ENCODE measurements at places on chromosomes 2 and 18. TPM values are rescaled to one million over a fixed set of nuclear protein-coding genes. Genes with fewer than 3 reads are reported as not detected.

GRCh38 chr2:147355706-147356105 is 489.1 kb upstream of the ACVR2A start:
- DNase-seq, result no peak

GRCh38 chr18:55998801-55999385 is 410.9 kb upstream of the TCF4 start:
- DNase-seq, result no peak

VWA3B gene
- total RNA-seq, result not detected

DNA sequence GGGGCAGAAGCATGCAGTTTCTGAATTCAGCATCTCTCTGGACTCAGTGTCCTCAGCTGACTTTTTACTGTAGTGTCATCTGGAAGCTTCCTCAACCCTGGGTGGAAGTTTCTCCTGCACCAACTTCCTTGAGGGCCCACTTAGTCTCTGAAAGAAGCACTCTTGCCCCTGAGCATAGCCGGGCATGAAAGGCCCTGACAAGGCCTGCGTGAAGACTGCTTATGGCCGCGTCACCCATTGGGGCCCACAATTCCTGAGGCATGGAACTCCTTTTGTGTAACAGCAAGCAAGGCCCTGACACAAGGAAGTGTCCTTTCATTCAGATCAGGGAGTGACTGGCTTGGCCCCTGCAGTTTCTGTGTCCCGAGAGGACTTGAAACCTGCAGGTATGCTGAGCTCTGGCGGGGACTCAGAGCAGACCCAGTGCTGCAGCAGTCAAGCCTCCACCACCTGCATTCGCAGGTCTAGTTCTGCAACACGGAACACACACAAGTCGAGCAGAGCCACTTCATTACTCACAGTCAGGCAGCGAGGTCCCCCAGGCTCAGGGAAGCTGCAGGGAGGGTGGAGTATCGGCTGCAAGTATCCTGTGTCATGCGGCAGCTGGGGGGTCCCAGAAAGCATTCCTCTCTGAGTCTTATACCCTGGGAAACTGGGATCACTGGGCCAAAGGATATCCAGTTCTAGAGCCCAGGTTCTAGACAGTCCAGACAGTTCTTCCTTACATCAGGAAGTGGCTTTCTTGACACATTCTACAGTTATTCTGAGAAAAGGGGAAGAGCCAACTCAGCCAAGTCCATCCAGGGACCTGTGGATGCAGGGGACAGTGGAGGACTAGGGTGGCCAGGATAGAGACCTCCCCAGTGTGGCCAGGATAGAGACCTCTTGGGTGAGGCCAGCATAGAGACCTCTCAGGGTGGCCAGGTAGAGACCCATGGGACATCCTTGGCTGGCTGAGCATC is 35.6 kb upstream of the PRLH start:
- DNase-seq, result no peak

DNA sequence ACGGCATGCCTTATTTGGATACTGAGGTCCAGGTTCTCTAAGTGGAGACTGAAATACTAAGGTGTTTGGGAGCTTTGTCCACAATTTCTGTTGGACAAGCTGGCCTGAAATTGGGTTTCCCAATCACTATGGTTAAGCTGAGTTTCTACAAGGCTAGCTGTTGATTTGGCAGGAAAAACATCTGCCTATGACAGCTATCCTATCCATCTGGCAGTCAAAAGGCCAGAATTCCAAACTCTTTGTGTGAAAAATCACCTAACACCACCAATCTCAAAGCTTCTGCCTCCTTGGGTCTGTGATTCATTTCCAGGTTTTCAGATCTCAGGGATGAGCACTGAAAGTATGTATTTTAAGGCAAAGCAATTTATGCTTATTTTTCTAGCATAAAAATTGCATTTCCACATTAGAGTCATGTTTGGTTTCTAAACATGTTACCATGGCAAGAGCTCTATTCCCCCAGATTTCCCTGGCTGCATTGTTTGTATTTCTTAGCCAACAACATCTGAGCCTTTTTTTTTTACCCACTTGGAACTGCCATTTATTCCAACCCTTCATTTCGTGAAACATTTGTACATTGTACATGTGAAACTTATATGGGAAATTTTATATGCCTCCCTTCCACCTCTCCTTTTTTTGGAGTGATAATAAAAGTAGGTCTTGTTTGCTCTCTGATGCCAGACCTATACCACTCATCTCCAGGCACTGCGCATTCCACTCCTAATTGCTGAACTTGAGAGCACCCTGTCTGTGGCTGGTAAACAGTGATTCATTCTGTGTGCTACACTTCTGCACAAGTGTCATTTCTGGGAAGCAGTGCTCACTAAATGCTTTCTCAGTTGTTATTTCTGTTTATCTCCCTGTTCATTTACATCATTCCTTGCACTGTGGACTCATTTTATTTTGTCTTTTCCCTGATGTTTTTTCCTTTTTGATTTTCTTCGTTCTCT is 15.9 kb upstream of the CCDC85A start:
- no peak for DNase-seq

IL1B gene
- total RNA-seq, result 11.7 TPM

GRCh38 chr2:70525032-70525431 is 28.6 kb downstream of the TGFA start:
- DNase-seq, result no peak

- no peak for DNase-seq
Measured at GRCh38 chr2:127313406-127313805, 19.5 kb upstream of the ERCC3 start.

TYMS gene
- total RNA-seq, result 0.50 TPM

DNA sequence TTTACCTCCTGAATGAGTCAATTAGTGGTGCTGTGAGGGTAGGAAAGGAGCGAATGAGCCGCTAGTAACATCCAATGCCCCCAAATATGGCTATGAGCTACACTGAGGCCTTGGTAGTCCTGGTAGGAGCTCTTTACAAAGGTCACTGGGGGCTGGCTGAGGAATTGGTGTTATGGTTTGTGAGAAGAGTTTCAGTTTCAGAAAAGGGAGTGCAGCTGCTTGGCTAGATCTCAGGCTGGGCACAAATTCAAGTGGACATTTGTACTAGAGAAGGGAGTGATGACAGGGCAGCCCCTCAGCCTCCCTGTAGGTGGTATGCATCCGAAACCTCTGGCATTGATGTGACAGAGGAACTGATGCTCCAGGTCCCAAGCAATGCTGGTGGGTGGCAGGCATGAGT is 13.9 kb upstream of the PAIP2B start:
- no peak for DNase-seq

DNA sequence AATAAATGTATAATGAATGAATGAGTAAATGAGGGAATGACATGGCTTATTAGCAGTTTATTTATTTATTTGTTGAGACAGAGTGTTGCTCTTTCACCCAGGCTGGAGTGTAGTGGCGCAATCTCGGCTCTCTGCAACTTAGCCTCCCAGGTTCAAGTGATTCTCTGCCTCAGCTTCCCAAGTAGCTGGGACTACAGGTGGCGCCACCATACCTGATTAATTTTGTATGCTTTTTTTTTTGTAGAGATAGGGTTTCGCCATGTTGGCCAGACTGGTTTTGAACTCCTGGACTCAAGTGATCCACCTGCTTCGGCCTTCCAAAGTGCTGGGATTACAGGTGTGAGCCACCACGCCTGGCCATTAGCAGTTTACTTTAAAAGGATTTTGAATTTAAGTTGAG is 100.3 kb upstream of the CAVIN2 start:
- DNase-seq, result no peak

GRCh38 chr18:63138436-63139340 is 180.9 kb downstream of the BCL2 start:
- DNase-seq, result no peak

GRCh38 chr2:86015006-86015405 is 90.7 kb downstream of the POLR1A start:
- DNase-seq, result peak; percentile 1

DNA sequence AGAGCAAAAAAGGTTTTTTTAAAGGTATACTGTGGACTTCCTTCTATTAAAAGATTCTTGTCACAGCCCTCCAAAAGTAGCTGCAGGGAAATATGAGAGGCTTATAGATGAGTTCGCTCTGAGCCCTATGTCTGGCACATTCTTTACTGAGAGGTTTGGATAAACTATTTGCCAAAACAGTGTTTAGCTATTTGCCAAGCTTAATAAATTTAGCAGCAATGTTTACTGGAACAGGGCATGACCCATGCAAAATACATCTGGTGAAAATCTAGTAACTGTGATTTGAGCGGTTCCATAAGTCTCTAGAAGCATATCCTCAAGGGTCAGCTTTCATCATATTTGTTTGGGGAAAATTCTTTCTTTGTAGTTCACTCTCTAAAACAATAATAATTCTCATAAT is 1696.7 kb upstream of the PIK3C3 start:
- DNase-seq, result no peak

RAX gene
- total RNA-seq, result not detected

- DNase-seq, result peak; percentile 42
Measured at GRCh38 chr2:38720613-38721241, 30.4 kb downstream of the SRSF7 start.

ZNF519 gene
- total RNA-seq, result 9.0 TPM

ALLC gene
- not detected for total RNA-seq

GRCh38 chr2:136487421-136487820 is 277.9 kb upstream of the THSD7B start:
- DNase-seq, result no peak

DNA sequence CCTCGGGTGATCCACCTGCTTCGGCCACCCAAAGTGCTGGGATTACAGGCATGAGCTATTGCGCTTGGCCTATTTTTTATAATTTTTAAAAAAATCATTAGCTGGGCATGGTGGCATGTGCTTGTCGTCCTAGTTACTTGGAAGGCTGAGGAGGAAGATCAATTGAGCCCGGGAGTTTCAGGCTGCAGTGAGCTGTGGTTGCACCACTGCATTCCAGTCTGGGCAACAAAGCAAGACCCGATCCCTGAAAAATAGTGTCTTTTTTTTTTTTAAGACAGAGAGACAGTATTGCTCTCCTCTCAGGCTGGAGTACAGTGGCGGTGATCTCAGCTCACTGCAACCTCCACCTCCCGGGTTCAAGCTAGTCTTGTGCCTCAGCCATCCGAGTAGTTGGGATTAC is 4.8 kb downstream of the SSB start:
- DNase-seq, result no peak

DNA sequence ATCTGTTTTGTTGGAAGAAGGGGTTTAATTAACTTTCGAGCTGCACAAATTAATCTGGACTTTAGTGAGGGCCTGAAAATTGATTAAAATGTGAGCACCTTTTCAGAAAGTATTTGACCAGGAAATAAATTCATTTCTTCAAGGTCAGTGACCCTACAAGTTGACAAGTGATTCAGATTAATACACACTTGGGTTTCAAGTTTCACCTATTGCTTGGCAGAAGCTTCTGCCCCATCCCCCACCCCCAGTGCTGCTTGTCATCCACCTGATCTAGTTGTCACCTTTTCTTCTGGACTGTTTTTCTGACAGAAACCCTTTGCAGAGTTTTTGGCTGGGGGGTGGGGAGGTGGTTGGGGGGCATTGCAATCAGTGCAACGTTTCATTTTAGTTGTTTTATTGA is 46.2 kb downstream of the RPRM start:
- DNase-seq, result no peak

- no peak for DNase-seq
Measured at GRCh38 chr2:236167297-236168109, 683 bp downstream of the GBX2 start.

DNA sequence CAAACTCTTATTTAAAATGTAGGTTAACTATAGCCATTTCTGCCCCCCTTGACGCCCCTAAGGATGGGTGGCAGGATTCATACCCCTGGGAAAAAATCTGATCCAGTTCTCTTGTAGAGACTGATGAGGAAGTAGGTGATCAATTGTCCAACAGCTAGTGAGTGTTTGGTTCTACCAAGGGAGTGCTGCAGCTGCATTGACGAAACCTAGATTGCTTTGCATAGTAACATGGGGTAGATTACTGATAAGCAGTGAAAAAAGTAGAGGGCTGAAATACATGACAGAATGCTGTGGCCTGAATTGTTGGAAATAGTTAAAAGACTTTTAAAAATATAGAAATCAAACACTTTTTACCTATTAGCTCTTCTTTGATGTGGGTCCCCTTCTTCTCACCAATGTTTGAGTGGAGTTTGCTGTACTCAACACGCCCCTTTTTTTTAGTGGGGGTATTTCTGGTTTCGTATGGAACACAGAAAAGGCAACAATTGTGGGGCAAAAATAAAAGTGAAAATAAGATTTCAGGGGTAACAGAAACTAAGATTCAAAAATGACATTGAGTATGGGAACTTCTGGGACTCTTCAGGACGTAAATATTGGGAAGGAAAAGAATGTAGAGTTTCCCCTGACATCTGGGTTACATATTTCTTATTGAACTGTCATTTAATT is 66.2 kb downstream of the MAIP1 start:
- DNase-seq, result no peak

- DNase-seq, result no peak
Measured at GRCh38 chr2:43268066-43268953, 41.9 kb upstream of the ZFP36L2 start.

DNA sequence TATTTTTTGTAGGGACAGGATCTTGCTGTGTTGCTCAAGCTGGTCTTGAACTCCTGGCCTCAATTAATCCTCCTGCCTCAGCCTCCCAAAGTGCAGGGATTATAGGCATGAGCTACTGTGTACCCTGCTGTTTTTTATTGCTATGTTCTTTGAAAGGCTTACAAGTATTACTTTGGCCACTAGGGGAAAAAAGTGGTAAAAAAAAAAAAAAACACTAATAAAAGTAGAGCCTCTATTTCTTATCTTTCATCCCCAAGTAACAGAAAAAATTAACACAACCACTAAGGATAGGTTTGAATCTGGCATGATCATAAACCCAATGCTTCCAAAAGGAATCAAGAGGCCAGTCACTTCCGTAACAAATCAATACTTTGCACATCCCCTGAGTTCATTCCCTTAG is 11.6 kb downstream of the NOL10 start:
- no peak for DNase-seq

PAX8 gene
- total RNA-seq, result 6.8 TPM

FAM110C gene
- total RNA-seq, result 9.5 TPM

NMUR1 gene
- 0.69 TPM for total RNA-seq

DNA sequence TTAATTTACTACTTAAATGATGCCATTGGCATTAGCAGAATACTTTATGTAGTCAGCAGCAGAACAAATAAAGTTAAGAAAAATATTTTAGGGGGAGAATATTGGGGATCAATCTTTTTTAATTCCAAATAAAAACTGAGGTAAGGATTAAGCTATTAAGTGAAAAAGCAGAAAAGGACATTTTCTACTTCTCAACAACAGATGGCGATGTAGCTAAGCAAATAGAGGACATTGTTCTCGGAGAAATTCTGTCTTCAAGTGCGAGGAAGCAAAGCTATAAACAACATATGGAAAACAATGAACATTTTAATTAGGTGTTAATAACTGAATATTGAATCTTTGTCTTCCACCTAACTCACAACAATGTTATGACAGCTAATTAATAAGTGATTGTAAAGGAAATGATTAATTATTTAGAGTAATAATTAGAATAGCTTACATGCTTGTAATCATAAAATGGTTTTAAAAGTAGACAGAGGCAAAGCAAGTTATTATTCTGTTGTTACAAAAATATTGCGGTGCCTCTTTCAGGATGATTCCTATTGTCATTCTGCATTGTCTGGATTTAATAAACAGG is 32.9 kb upstream of the CCDC93 start:
- no peak for DNase-seq

- DNase-seq, result no peak
Measured at GRCh38 chr18:79533146-79533545, 137.4 kb downstream of the NFATC1 start.

GRCh38 chr18:44696892-44697291 is 16.2 kb downstream of the SETBP1 start:
- no peak for DNase-seq

GRCh38 chr2:144522897-144523595 is 3.1 kb upstream of the ZEB2 start:
- no peak for DNase-seq
